ENCODE measurements at places on chromosomes 16 and 17.
A peak's percentile ranks its signal among the peaks of the same experiment; 100 is the strongest.

DNA sequence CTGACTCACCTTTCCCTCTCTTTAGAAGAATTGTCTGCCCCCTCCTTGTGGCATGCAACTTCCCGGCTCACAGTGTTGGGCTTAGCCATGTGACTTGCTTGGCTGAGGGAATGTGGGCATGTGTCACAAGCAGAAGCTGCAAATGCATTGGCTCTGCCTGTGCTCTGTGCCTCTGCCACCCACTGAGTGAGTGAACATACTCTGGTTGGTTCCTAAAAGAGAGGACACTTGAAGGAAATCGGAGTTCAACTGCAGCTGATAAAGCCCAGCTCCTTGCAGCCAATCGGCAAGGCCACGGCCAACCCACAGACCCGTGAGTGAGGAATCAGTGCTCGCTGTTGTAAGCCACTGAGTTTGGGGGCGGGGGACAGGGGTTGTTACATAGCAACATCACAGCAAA lies 10.9 kb upstream of the GINS2 start:
- DNase-seq: peak; percentile 88

GRCh38 chr17:63772801-63773271 lies 561 bp downstream of the CCDC47 start:
- DNase-seq: peak; percentile 21

GRCh38 chr17:76969598-76970172 lies 101.5 kb downstream of the MGAT5B start:
- no peak for DNase-seq

DNA sequence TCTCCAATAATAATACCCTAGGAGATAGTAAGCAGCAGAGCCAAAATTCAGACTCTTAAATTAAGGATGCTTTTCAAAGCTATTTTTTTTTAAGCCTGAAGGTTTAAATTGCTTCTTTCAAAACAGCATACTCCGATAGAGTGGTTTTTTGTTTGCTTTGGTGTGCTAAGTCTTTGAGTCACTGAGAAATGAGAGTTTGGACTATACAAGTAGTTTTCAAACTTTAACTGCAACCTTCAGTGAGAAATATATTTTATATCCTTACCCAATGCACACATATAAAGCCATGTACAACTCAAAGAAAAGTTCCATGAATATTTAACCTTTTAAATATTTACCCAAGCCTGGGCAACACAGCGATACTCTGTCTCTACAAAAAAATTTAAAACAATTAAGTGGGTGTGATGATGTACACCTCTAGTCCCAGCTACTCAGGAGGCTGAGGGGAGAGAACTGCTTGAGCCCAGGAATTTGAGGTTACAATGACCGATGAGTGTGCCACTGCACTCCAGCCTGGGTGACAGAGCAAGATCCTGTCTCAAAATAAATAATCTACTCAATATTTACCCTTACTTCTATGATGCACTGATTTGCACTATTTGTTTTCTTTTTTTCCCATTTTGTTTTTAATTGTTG lies 19.2 kb downstream of the DCUN1D3 start:
- no peak for DNase-seq

DNA sequence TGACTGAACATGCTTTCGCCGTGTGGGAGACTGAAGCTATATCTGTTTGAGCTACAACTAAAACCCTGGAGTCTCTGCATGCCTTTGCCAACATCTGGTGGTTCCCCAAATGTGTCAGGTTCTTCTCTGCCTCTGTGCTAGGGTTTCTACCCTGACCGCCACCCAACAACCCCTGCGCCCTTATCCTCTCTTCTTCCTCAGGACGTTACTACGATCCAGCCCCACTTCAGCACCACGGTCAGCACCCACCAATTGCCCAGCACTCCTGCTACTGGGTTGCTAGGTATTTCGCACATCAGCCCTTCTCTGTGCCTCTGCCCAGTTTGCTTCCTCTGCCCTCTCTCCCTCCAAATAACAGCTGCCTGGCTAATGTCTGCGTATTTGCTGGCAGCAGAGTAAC lies 106.3 kb upstream of the HSBP1 start:
- DNase-seq: no peak

DNA sequence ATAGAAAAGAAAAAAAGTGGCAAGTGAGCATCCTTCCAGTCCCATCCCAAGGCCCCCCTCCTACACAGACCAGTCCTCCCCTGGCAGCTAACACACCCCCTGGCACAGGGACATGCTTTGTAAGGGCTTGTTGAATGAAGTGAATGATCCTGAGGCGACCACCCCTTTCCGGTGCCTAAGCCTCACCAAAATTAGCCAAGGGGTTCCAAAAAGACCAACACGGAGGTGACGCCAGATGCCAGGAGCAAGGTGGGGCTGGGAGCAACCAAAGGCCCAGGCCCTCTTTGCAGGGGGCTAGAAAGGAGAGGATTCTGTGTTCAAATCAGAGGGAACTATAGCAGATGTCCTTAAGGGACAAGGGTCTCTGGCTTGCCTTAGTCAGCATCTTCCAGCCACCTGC lies 5.5 kb downstream of the KRT35 start:
- DNase-seq: no peak
